Stimulated activated CD8-positive, alpha-beta memory T cell treated with anti-CD3 and anti-CD28 coated beads, Interleukin-15, amount 100 ng/mL, for 4 hours (primary cell): ENCODE measurements at places on chromosomes 2 and 18.

DNA sequence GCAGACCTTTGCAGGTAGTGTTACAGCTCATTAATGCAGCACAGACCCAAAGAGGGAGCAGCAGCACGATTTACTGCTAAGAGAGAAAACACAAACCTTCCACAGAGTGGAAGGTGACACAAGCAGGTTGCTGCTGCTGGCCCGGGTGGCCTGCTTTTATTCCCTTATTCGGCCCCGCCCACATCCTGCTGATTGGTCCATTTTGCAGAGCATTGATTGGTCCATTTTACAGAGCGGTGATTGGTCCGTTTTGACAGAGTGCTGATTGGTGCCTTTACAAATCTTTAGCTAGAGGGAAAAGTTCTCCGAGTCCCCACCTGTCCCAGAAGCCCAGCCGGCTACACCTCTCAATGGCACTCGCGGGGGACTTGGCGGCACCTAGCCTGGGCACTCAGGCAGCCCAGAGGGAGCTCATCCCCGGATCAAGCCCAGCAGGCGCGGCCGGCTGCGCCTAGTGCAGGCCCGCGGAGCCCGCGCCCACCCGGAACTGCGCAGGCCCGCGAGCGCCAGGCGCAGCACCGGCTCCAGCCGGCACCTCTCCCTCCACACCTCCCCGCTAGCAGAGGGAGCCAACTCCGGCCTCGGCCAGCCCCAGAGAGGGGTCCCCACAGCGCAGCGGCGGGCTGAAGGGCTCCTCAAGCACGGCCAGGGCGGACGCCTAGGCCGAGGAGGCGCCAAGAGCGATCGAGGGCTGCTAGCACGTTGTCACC is 825.6 kb upstream of the HS6ST1 start:
- DNase-seq: no peak

DNA sequence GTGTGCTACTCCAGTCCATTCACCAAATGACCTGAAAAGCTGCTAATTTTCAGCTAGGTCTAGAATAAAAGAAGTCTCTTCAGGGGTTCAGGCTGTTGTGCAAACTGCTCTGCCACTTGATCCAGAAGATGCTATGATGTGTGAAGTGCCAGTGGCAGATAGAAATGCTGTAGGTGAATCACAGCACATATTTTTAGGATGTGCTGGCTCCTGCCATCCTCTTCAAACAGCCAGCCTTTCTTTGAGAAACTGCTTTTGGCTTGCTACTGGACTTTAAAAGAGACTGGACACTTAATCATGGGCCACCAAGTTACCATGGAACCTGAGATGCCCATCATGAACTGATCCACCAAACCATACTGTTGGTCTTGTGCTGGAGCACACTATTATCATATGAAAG is 322.1 kb downstream of the EN1 start:
- no peak for DNase-seq

GRCh38 chr2:69789772-69790600 is 39.5 kb upstream of the GMCL1 start:
- no peak for DNase-seq

DNA sequence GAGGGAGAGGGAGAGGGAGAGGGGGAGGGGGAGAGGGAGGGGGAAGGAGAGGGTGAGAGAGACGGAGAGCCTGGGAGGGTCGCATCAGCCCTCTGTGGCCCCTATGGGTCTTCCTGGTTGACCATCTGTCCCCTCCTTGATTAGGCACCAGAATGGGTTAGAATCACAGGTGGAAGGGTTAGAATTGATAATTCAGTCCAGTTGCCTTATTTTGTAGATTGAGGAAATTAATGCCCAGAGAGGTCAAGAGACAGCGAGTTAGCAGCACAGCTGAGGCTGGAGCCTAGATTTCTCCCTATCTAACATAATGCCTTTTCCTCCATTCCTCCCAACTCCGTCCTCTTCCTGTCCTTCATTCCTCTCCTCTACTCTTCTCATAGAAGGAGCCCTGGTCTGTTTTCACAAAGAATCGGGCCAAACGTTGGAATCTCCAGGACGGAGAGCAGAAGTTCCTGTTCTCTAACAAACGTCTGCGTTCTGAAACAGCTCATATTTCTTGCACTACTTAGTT is 338 bp upstream of the THUMPD2 start:
- no peak for DNase-seq

- no peak for DNase-seq
These were observed 5.5 kb downstream of the BOK start for GRCh38 chr2:241563981-241564595.

GRCh38 chr2:64007924-64008323 is 11.3 kb downstream of the VPS54 start:
- no peak for DNase-seq

DNA sequence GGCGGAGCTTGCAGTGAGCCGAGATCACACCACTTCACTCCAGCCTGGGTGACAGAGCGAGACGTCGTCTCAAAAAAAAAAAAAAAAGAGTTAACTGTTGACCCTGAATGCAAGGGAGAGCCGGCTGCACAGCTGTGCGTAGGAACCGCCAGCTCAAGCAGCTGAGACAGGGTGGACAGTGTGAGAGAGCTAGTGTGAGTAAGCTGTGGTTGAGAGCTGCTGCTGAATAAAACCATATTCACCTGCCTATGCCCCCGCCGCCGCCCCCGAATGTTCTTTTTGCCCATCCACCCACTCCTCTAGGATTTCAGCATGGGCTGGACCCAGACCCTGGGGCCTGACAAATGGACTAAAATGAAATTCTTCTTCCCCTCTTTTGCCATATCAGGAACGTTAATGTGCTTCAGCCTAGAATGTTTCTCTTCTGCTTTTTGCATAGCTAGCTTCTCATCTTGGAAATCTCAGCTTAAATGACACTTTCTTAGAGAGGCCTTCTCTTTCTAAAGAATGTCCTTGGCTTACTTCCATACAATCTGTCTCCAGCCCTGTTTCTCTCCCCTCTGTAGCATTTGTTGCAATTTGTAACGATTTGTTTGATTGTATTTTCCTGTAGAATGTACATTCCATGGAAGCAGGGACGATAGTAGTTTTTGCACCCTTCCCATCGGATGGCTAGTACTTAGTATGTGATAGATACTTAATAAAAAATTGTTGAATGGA is 142.7 kb downstream of the KLHL14 start:
- no peak for DNase-seq

- no peak for DNase-seq
These were observed 13.7 kb upstream of the MMADHC start for GRCh38 chr2:149601141-149601796.

DNA sequence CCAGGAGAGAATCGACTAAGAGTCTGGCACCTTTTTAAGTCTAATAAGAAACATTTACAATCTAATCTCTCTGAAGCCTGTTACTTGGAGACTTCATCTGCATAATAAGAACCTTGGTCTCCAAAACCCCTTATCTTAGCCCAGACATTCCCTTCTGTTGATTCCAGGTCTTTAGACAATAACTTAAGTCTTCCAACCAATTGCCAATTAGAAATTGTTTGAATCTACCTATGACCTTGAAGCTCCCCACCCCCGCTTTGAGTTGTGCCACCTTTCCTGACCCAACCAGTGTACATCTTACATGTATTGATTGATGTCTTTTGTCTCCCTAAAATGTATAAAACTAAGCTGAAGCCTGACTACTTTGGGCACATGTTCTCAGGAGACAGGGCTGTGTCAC is 49.5 kb upstream of the DTNA start:
- no peak for DNase-seq

DNA sequence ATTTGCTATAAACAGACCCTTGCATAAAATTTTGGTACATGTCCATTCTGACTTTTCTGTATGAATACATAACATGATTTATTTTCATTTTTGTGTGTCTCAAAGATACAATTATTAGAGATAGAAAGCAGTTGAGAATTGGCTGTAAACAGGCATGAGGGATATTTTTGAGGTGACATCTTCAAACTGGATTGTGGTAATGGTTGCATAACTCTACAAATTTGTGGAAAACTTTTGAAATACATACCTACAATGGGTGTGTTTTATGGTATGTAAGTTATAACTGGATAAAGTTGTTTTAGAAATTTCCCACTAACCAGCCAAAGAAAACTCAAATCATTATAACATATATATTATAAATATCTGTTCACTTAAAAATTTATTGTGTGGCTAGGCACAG is 39.6 kb downstream of the GREB1L start:
- no peak for DNase-seq

DNA sequence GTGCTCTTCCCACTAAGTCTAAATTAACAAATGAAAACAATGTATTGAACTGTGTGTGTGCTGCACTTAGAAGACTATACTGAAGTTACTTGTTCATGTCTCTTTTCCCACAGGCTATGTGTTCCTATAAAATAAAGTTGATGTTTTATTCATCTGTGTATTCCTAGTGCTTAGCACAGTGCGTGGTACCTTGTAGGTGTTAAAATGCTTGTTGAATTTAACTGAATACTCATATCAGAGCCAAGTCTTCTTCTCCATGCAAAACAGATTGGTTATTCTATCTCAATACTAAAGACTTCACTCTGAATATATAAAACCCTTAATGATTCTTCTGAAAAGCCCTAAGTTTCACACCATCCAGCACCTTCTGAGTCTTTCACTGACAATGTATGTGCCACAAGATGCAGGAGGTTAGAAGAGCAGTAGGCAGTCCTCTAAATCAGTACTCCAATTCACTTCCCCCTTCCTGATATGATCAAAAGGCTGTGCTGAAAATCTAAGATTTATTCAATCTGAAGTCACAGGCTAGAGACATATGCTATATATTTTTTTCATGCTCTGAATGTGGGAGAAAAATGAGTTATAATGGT is 231.7 kb upstream of the CCDC150 start:
- no peak for DNase-seq

DNA sequence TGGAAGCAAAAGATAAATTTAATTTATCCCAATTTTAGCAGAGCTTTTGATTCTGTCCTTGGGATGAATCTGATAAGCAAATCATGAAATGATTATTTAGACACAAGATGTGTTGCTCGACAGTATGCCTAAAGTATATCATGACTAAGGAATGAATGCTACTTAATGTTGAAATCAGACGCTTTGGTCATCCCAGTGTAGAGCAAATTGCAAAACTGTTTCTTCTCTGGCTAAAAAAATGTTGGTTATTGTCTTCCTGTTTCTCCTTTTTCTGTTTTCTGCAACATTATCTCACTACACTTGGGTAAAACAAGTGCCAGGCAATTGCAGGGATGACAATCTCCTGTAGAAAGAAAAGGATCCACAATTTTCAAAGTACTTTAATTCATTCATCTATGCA is 66.4 kb downstream of the BABAM2 start:
- no peak for DNase-seq

- DNase-seq: no peak
These were observed 24.8 kb downstream of the TNS1 start for GRCh38 chr2:217977840-217978535.

DNA sequence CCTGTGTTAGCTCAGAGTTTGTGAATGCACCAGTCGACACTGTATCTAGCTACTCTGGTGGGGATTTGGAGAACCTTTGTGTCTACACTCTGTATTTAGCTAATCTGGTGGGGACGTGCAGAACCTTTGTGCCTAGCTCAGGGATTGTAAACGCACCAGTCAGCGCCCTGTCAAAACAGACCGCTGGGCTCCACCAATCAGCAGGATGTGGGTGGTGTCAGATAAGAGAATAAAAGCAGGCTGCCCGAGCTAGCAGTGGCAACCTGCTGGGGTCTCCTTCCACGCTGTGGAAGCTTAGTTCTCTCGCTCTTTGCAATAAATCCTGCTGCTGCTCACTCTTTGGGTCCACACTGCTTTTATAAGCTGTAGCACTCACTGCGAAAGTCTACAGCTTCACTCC is 324.2 kb downstream of the RAD51AP2 start:
- no peak for DNase-seq

DNA sequence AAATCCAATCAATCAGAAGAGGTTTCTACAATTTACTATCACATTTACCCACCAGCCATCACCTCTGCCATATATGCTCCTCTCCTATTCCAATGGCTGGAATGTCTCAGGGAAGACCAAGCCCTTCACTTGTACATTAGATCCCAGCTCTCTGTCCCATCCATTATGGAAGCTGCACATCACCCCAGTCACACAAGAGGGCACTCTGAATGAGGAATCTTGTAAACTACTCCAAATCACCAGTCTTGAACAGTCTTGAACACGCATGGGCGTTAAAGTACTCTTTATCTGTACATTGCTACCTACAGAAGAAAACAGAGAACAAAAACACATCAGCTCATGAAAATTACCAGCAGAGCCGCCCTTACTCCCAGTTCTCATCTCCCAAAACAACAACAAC is 38.7 kb downstream of the ZC3H8 start:
- no peak for DNase-seq

GRCh38 chr2:180246268-180246667 is 239.2 kb upstream of the CWC22 start:
- no peak for DNase-seq

GRCh38 chr2:126676221-126677175 is 20.5 kb downstream of the GYPC start:
- no peak for DNase-seq

- no peak for DNase-seq
These were observed 144.2 kb upstream of the OTOS start for GRCh38 chr2:240284503-240285259.

- peak; percentile 23 for DNase-seq
These were observed 11.9 kb downstream of the GAL3ST2 start for GRCh38 chr2:241788572-241788971.

DNA sequence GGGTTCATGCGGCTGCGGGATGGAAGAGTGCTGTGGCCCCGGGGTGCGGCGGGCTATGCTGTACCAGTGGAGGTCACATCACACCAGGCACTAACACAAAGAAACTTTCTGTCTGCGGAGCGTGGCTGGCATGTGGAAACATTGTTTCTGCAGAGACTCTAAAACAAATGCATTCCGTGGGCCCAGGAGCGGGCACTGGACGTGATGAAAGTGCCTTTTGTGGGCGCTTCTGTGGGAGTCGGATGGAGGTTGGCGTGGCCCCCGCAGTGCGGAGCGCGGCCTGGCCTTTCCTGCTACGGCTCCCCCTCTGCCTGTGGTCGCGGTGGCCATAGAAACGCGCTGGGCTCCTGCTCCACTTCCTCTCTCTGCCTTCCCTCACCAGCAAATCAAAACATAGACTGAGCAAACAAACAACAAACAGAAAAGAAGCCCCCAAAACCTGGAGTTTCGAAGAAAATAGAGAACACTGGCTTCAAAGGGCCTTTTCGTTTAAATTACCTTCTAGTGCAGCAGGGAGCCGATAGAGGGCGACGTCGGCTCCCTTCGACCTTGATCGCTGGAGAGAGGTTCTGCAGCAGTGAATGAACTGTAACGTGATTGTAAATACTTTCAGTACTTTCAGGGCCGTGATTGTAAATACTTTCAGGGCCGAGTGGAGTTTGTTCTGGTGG is 51.4 kb downstream of the KIF5C start:
- no peak for DNase-seq

DNA sequence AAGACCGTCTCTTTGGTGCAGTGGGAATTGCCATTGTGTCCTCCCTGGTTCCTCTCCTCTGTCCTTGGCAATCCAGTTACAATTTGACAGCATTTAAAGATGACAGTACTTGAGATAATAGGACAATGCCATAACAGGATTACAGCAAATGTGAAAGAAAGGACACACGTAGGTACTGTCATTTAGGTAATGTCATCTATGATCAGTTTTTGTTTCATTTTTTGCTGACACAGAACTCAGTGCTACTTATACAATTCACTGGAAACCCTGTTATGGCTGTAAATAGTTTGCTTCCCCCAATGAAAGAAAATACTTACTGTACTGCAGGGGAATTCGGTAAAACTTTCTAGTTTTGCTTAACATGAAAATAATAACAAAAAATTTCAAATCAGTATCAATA is 65.2 kb downstream of the BCL11A start:
- no peak for DNase-seq
